ENCODE measurements at places on chromosomes 2 and 18.

DNA sequence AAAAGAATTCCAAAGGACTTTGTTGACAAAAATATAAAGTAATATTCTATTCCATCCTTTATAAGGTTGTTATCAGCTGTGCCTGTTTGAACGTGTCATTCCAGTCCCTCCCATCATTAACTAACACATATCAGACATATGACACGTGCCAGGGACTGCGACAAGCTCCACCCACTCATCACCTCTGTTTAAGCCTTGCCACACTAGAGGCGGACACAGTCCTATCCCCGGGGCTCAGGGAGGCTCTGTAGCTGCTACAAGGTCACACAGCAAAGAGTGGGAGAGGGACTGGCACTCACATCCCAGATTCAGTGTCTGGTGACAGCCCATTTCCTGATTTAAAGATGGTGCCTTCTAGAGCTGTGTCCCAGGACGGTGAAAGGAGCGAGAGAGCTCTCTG is 30.0 kb downstream of the TBC1D8 start:
- DNase-seq = no peak

GRCh38 chr2:133986081-133986837 is 267.6 kb upstream of the MGAT5 start:
- DNase-seq = no peak

DNA sequence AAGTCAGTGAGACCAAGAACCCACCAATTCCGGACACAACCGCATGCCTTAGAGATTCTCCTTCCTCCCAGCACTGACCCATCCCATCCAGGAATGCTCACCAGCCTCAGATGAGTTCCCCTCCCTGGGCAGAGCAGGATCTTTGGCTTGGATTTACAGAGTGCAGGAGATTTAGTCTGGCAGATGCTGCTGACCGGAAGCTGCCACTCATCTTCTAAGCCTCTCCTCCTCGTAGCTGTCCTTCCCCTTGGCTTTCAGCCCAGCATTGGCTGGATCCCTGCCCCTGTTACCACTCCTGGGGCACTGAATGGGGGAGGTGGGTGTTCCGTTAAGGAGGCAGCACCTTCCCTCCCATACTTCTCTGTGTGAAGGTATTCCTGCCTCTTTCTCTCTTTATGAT is 53.2 kb downstream of the VWA3B start:
- DNase-seq = no peak

DNA sequence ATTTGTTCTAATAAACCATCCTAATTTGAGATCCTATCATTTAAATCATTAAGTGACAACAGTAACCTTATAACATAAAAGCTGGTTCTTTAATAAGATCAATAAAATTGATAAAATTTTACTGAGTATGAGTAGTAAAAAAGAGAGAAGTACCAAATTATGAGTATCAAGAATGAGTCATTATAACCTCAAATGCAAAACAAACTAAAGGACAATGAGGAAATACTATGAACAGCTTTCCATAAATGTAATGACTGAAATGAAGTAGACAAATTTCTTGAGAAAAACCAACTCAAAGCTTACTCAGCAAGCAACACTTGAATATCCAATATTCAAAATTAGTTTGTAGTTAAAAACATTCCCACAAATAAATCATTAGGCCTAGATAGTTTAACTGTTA is 433.0 kb downstream of the ZEB2 start:
- DNase-seq = no peak

DNA sequence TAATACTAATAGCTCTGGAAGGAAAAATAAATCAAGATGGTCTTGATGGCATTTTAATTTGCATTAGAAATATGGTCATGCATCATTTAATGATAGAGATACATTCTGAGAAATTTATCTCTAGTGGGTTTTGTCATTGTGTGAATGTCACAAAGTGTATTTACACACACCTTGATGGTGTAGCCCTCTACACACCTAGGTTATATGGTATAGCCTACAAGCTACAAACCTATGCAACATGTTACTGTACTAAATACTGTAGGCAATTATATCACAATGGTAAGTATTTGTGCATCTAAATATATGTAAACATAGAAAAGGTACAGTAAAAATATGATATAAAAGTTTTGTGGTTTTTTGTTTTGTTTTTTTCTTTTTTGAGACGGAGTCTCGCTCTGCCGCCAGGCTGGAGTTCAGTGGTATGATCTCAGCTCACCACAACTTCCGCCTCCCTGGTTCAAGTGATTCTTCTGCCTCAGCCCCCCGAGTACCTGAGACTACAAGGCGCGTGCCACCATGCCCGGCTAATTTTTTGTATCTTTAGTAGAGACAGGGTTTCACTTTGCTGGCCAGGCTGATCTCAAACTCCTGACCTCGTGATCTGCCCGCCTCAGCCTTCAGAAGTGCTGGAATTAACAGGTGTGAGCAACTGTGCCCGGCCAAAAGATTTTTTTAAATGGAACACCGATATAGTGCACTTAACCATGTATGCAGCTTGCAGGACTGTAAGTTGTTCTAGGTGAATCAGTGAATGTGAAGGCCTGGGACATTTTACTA is 83.7 kb upstream of the UBXN4 start:
- no peak for DNase-seq

DNA sequence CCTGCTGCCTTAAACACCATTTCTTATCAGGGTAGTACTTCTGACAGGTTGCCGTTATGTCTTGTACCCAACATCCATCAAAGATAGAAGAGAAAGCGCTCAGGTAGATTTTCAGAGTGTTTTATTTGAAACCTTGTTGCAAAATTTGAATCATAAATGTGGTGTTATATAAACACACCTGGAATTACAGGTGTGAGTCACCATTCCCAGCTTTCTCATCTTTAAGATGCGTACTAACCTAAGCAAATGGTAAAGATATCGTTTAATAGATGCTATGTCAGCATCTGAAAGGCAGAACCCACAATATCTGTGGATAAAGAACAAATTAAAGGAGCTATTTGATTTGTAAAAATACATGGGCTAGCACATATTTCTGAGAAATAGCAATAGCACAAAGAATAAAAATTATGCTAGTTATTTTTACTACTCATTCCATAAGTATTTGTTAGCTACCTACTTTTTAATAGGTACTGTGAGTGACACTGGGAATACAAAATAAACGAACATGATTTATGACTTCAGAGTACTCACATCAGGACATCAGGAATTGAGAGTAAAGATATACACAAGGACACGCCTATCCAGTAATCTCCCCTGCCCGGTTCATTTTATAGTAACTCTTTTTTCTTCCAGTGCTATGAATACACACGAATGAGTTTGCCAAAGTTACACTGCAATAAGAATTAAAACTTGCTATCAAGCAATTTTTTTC is 193.8 kb downstream of the RBM43 start:
- DNase-seq = no peak

GRCh38 chr18:36157441-36157840 is 27.7 kb downstream of the ELP2 start:
- no peak for DNase-seq

- no peak for DNase-seq
Observed at GRCh38 chr2:215447056-215447455, 11.2 kb upstream of the FN1 start.

- DNase-seq = no peak
Observed at GRCh38 chr2:62732262-62732777, 26.8 kb downstream of the EHBP1 start.

- DNase-seq = no peak
Observed at GRCh38 chr2:228023619-228024018, 152.2 kb downstream of the DAW1 start.

- no peak for DNase-seq
Observed at GRCh38 chr2:181682026-181682789, 1.9 kb upstream of the NEUROD1 start.

DNA sequence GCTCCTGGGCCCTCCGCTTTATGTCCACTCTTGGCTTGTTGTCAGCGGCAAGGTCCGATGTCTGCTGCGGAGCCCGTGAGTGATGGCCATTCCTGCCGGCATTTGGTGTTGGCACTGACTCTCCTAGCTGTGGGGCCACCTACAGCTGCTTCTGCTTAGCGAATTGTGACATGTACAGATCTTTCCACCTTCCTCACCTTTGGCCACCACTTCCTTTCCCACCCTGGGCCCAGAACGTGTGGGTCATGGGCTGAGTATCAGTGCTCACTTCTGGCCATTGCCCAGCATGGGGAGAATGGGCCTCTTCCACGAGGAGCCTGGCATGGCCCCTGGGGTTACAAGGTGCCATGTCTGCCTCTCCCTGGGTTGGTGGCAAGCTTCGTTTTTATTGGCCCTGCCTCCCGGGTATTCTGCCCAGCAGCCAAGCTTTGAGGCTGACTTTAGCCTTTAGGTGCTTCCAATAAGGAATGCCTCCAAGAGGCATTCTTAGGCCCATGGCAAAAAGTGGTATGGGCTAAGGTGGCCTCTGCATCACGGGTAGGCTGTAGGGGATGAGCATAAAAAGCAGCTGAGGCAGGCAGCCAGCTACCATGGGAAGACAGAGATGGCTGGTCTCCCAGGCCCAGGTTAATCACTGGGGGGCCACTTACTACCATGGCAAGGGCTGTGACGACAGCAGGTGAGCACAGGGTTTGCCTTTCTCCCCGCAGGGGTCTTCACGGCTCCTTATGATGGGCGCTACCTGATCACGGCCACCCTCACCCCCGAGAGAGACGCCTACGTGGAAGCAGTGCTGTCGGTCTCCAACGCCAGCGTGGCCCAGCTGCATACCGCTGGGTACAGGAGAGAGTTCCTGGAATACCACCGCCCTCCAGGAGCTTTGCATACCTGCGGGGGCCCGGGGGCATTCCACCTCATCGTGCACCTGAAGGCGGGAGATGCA is 65.8 kb downstream of the EMILIN2 start:
- no peak for DNase-seq

- no peak for DNase-seq
Observed at GRCh38 chr2:21406911-21407310, 283.1 kb downstream of the TDRD15 start.

DNA sequence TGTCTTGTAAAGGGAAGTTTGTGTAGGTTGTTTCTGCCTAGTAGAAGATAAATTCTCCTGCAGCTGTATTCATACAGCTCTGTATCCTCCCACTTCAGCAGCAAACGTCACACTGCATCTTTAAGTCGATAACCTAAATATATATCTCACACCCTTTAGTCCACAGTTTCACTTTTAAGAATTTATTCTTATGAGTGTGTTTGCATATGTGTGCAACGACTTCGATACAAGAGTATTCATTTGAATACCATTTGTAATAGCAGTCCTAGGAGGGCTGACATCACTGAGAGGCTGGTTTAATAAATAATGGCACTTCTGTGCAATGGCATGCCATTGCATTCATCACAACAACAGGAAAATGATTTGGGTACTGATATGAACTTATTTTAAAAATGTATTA is 63.8 kb upstream of the MSH6 start:
- DNase-seq = no peak

GRCh38 chr2:42084231-42084671 is 36.4 kb downstream of the PKDCC start:
- DNase-seq = no peak

Data from anterior cingulate cortex (tissue), 58 donors.